ENCODE measurements at places on chromosomes 12 and 14.
A peak's percentile ranks its signal among the peaks of the same experiment; 100 is the strongest.

DNA sequence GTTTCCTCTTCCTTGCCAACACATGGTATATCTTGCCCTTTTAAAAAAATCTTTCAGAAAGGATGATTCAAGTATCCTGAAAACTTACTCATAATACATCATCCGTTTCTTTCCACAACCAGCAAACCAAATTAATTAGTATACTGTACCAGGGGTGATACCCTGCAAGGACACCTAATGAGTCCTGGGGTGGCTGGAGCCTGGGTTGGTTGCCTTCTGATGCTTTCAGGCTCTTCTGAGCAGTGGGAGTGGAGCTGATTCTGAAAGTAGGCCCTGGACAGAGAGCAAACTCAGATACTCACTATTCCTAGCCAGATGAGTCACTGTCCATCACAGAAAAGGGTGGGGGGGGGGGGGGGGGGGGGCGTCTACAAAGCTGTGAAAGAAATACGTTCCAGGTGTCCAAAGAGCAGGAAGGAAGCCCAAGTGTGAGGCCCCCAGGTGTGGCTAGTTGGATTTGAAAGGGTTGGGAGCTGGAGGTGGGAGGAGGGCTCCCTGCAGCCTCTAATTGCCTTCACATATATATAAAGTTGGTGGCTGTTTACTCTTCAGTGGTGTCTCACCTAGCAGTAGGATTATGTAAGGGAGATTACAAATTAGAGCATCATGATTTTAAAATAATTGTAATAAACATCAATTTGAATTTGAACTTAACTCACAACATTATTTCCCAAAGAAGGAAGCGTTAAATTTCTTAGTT is 36.5 kb downstream of the FBXO33 start:
- no peak for DNase-seq

GRCh38 chr12:73053893-73054292 is 781.7 kb downstream of the TRHDE start:
- no peak for DNase-seq

- peak; percentile 96 for DNase-seq
These were observed 390.2 kb downstream of the LRIG3 start for GRCh38 chr12:58529897-58530741.

- DNase-seq = no peak
These were observed 44.0 kb upstream of the GZMB start for GRCh38 chr14:24677956-24678355.

- no peak for DNase-seq
These were observed 575 bp downstream of the L2HGDH start for GRCh38 chr14:50311337-50311971.

GRCh38 chr14:51323492-51323891 is 83.4 kb downstream of the TMX1 start:
- no peak for DNase-seq

GRCh38 chr12:131599190-131600159 is 111.4 kb upstream of the SFSWAP start:
- DNase-seq = no peak

DNA sequence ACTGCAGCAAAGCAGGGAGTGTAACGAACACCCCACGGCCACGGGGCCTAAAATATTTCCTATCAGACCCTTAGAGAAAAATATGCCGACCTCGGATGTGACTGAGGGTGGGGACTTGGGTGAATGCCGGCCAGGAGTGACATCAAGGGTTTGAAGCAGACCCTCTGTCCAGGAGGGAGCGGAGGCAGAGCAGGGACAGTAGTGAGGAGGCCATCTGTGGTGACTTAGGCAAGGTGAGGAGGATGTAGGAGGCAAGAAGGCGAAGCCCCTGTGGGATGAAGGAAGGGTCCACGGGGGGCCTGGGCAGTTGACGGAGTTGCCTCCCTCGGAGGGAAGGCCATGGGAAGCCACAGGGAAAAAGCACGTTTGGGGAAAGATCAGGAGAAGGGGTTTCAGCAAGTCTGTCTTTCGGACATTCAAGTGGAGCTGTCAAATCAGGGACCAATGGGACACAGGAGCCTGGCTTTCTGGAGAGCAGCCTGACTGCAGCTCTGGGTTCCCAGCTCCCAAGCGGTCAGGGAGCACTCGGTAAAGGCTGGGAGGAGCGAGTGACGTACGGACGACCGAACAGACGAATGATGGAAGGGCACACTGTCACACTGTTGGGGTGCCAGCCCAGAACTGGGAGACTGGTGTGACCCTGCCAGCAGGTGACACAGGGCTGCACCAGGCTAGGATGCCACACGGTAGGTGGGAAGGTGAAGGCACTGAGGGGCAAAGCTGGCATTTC is 74.3 kb downstream of the MOK start:
- no peak for DNase-seq

GRCh38 chr14:65200454-65200853 is 98.1 kb upstream of the MAX start:
- no peak for DNase-seq

DNA sequence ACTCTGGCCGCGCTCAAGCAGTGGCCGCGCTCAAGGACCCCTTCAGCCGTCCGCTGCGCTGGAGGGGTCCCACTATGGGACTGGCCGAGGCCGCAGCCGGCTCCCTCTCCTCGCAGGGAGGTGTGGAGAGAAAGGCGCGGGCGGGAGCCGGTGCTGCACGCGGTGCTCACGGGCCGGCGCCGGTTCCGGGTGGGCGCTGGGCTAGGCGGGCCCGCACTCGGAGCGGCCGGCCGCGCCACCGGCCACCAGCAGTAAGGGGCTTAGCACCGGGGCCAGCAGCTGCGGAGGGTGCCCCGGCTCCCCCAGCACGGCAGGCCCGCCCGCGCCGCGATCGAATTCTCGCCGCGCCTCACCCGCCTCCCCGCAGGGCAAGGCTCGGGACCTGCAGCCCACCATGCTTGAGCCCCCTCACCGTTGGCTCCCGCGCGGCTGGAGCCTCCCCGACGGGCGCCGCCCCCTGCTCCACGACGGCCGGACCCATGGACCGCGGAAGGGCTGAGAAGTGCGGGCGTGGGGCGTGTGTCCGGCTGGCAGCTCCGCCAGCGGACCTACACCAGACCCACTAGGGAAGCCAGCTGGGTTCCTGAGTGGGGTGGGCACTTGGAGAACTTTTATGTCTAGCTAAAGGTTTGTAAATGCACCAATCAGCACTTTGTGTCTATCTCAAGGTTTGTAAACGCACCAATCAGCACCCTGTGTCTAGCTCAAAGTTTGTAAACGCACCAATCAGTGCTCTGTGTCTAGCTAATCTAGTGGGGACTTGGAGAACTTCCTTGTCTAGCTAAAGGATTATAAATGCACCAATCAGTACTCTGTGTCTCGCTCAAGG is 49.5 kb downstream of the KLHL28 start:
- no peak for DNase-seq

GRCh38 chr14:90995785-90996184 is 64.7 kb downstream of the RPS6KA5 start:
- DNase-seq = no peak

- DNase-seq = no peak
These were observed 26.4 kb downstream of the CDC42BPB start for GRCh38 chr14:103030741-103031565.

DNA sequence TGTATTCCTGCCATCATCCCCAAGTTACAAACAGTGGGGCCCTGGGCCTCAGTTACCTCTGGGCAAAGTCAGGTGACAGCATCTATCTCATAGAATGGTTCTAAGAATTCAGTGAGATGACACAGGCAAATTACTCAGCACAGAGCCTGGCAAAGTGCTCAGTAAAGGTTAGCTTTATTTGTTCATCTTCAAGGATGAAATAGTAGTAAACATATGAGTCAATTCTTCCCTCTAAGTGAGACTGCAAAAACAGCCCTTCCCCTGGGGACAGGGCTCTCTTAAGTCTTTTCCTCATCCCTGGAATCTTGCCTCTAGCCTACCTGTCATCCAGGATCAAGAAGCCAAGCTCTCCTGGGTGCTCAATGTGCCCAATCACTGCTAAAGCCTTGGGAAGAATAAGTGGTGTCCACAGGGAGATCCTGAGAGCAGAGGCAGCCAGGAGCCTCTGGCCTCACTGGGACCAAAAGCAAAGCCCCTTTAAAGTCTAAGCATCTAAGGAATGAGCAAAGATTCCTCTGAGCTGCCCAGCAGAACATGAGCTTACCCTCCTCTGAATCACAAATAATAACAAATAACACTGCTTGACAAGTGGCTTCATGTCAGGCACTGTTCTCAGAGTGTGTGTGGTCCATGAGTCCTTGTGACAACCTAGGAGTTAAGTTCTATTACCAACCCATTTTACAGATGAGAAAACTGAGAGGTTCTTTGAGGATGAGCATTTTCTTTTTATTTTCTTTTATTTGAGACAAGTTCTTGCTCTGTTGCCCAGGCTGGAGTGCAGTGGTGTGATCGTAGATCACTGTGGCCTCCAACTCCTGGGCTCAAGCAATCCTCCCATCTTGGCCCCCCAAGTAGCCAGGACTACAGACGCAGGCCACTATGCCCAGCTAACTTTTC is 12.1 kb downstream of the NUAK1 start:
- no peak for DNase-seq

- no peak for DNase-seq
These were observed 130.7 kb downstream of the PHETA1 start for GRCh38 chr12:111238075-111238734.

GRCh38 chr12:123142921-123143735 is 7.8 kb downstream of the PITPNM2 start:
- DNase-seq = no peak

DNA sequence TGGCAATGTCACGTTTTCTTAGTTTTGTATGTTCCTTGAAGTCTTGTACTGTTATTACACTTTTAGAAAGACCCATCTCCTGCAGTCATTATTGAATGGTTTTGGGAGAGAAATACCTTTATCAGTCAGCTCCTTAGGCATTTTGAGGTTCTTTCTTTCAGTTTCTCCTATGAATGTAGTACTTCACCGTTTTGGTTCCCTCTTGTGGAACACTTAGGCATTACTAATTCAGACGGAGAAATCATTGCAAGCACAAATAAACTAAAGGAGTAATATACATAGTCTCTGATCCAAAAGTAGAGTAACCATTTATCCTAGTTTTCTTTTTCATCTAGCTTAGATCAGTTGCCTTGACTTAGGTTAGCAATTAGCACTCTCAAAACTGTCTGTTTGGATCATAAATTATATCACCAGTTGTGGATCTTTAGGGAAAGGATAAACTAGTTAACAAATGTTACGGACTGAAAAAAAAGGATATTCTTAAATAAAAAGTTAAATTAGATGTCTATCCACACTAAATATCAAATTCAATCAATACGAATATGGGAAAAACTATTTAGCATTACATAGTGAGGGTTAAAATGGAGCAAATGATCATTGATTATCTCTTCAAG is 1538.3 kb upstream of the SEL1L start:
- DNase-seq = no peak

- DNase-seq = no peak
These were observed 6.7 kb downstream of the ARHGEF25 start for GRCh38 chr12:57617942-57618341.

DNA sequence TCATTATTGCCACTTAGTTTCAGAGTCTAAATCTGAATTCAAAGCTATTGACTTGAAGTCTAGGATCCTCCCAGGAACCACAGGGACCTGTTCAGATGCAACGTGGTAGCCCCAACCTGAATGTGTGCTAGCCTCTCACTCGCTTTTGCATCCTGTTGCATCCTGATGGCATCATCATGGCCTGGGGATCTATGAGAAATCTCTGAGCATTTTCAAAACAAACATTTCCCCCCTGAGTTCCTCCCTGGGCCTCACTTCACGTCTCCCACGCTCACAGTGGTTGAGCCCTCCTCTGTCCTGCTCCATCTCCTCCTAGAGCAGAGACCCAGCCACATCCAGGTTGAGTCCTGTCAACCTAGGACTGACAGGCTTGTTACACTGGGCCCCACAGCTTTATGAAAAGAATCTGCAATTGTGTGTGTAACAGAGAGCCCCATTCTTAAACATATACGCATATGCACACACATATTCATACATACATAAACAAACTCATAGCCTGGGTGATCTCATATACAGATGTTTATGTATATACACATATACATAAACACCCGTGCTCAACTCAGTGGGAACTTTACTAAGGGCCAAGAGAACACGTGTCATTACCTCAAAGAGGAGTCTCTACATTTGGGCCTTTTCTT is 5.4 kb upstream of the KRT72 start:
- no peak for DNase-seq

- no peak for DNase-seq
These were observed 313.1 kb upstream of the GARIN6 start for GRCh38 chr12:99334285-99335056.

DNA sequence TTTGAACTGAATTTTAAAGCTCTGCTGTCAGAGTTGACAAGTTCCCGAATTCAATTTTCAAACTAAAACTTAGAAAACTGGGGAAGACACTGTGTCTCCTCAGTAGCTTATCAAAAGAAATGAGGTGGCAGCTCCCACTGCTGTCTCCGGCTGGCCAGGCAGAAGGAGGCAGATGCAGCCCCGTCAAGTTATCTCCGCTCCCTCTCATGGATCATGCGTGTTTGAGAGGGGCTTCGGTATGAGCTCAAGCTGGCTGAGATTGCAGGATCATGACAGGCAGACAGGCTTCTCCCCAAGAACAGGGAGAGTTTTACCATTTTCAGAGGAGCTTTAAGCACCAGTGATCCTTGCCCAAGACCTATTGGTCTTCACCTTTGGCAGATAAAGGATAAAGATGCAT is 88.8 kb downstream of the NEDD1 start:
- no peak for DNase-seq

GRCh38 chr14:105476097-105476830 is 1.6 kb downstream of the CRIP2 start:
- no peak for DNase-seq

DNA sequence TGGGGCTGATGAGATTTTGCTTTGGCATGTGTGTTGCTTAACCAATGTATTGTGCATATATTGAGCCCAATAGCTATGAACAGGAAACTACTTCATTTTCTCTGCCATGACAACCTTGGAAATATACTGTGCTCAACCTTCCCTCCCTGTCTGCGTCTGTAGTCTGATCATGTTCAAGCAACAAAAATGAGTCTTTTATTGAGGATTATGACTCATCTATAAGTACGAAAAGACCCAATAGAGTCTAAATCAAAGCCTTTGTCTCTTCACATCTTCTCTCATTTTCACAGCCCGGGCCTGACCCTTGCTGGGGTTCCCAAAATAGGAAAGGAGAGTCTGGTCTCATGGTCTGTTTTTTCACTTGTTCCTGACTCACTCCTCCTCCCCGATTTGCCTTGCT is 158.2 kb downstream of the CAND1 start:
- no peak for DNase-seq

DNA sequence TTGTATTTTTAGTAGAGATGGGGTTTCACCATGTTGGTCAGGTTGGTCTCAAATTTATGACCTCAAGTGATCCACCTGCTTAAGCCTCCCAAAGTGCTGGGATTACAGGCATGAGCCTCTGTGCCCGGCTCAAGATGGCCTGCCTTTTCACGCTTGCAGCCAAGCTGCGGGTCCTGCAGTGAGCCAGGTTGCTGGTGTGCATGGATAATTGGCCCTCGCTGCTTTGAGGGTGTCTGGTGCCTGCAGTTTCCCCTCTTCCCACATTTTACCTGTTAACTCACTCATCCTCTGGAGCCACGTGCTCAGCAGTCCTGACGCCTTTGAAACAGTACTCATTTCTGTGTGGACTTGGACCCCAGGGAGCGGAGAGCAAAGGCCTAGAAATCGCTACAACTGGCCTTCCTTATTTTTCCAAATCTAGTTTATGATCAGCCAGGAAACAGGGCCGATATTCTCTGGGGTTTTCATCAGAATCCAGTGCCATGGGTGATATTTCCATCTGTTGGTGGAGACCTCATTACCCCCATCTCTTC is 42.2 kb downstream of the TPCN1 start:
- no peak for DNase-seq

- DNase-seq = no peak
These were observed 27.2 kb upstream of the MDM2 start for GRCh38 chr12:68780731-68781130.

GRCh38 chr12:120228291-120229070 is 27.6 kb upstream of the RPLP0 start:
- peak; percentile 66 for DNase-seq

All from astrocyte of the cerebellum (primary cell).